Activated naive CD8-positive, alpha-beta T cell treated with anti-CD3 and anti-CD28 coated beads for 36 hours (primary cell): ENCODE measurements at places on chromosomes 1 and 21. TPM values are rescaled to one million over a fixed set of nuclear protein-coding genes. Genes with fewer than 3 reads are reported as not detected.

EPHA10 gene
- total RNA-seq = not detected

PTGS2 gene
- total RNA-seq = 0.21 TPM

USP48 gene
- total RNA-seq = 50.5 TPM

E2F2 gene
- 37.5 TPM for total RNA-seq

RXFP4 gene
- not detected for total RNA-seq
